Right atrium auricular region (tissue), 2 donors: ENCODE measurements at places on chromosomes 1 and 21. TPM values are rescaled to one million over a fixed set of nuclear protein-coding genes. Genes with fewer than 3 reads are reported as not detected.

IFNLR1 gene
- total RNA-seq, result 3.7 TPM

TSACC gene
- total RNA-seq, result not detected

SPATA21 gene
- not detected for total RNA-seq

EXTL1 gene
- total RNA-seq, result 1.4 TPM

KRTAP13-2 gene
- not detected for total RNA-seq

HDGF gene
- 137 TPM for total RNA-seq

BGLAP gene
- total RNA-seq, result not detected

KCNQ4 gene
- 1.7 TPM for total RNA-seq

GRCh38 chr1:59532102-59532501 lies 235.2 kb downstream of the FGGY start:
- H3K4me1 ChIP-seq, result no peaks in the 10 kb centered on the region
- no peak overlapping the region for H3K4me3 ChIP-seq
- no peaks in the 10 kb centered on the region for H3K27me3 ChIP-seq
- no peak overlapping the region for H3K27ac ChIP-seq

DNA sequence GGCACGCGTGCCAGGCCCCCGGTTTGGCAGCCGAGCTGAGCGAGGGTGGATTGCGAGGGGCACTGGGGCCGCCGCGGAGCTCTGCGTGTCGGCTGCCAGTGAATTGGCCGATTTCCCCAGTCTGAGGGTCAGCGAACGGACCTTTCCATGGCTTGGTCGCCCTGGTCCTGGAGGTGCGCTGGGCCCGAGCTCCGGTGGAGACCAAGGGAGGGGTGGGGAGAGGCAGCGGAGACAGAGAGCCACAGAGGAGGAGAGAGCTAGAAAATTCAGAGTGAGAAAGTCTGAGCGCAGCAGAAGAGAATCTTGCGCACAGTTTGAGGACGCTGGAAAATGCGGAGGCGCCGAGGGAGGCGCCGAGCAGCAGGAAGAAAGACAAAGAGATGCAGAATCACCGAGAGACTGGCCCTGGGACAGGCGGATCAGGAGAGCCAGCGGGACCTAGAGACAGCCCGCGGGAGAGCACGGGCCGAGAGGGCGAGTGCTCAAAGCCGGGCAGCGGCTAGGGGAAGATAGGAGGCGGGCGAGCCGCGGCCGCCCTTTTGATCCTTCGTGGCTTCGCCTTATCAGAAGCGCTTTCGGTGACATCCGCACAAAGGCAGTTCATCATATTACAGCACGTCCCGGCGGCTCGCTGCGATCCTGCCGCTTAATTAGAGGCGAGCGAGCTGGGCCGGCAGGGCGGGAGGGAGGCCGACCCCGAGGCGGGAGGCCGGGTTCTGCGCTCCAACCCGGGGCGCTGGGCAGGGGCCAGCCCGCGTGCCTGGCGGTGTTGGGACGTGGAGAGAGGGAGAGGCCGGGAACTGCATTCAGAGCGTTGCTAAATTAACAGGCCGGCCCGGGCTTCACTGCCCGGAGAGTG lies 12.7 kb downstream of the PAX7 start:
- no peak for DNase-seq
- H3K4me3 ChIP-seq, result no peak overlapping the region
- no peaks in the 10 kb centered on the region for H3K4me1 ChIP-seq
- H3K27ac ChIP-seq, result no peak overlapping the region

GRCh38 chr1:176949033-176949662 lies 215.4 kb downstream of the ASTN1 start:
- DNase-seq, result no peak
- no peak overlapping the region for H3K4me3 ChIP-seq
- H3K27me3 ChIP-seq, result no peaks in the 10 kb centered on the region
- no peaks in the 10 kb centered on the region for H3K36me3 ChIP-seq
- H3K27ac ChIP-seq, result no peak overlapping the region
- no peaks in the 10 kb centered on the region for H3K4me1 ChIP-seq

- H3K27ac ChIP-seq, result no peak overlapping the region
- H3K4me1 ChIP-seq, result peaks cover 19% of the 10 kb centered on the region
- H3K36me3 ChIP-seq, result peaks cover 5% of the 10 kb centered on the region
- no peaks in the 10 kb centered on the region for H3K27me3 ChIP-seq
These were observed 3.6 kb upstream of the CYB561D1 start for GRCh38 chr1:109490029-109490933.

DNA sequence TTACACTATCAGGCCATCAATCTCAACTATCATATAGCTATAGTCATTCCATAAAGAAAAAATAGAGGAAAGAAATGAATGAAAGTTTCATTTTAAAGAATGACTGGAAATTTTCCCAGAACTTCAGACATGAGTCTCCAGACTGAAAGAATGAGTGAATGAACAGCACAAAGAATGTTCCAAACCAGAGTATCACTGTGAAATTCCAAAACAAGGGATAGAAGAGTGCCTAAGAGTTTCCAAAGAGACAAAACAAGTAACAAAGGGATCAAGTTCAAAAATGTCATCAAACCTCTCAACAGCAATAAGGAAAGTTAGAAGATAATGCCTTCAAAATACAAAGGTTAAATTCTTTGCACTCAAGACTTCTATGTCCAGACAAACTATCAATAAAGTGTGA lies 114.9 kb downstream of the DENND1B start:
- H3K4me1 ChIP-seq, result peaks cover 7% of the 10 kb centered on the region
- H3K27me3 ChIP-seq, result no peaks in the 10 kb centered on the region
- no peaks in the 10 kb centered on the region for H3K36me3 ChIP-seq

- no peaks in the 10 kb centered on the region for H3K27me3 ChIP-seq
- DNase-seq, result no peak
- H3K36me3 ChIP-seq, result no peaks in the 10 kb centered on the region
- H3K27ac ChIP-seq, result no peak overlapping the region
- no peaks in the 10 kb centered on the region for H3K4me1 ChIP-seq
These were observed 13.8 kb upstream of the UBL4B start for GRCh38 chr1:110098222-110099026.

GRCh38 chr1:204617256-204618147 lies 68.0 kb downstream of the LRRN2 start:
- H3K27me3 ChIP-seq, result no peaks in the 10 kb centered on the region
- H3K27ac ChIP-seq, result no peak overlapping the region
- no peak overlapping the region for H3K4me3 ChIP-seq
- no peak for DNase-seq

DNA sequence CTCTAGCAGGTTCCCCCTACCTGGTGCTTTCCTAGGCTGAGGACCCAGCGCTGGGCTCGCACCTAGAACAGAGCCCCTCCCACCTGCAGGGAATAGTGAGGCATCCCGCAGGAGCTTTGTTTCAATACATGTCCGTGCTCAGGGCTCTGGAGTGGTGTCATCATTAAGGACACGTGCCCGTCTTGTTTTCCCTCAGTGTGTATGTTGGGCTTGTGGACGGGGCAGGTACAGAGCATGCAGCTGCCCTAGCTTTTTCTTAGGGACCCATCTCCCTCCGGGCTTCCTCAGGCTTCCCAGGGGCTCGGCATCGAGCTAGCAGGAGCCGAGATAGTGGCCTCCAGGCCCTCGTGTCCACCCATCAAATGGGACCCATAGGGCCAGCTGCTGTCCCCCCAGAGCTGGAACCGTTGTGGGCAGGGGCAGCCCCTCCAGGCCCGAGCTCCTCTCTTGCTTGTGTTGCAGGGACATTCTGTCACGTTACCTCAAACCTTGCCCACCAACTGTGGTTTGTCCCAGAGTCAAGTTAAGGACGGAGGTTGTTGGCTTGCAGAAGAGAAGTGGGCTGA lies 3.9 kb downstream of the TMEM201 start:
- peaks cover 83% of the 10 kb centered on the region for H3K4me1 ChIP-seq
- H3K27ac ChIP-seq, result peak overlapping the region; percentile 69
- H3K27me3 ChIP-seq, result no peaks in the 10 kb centered on the region
- no peak overlapping the region for H3K4me3 ChIP-seq

DNA sequence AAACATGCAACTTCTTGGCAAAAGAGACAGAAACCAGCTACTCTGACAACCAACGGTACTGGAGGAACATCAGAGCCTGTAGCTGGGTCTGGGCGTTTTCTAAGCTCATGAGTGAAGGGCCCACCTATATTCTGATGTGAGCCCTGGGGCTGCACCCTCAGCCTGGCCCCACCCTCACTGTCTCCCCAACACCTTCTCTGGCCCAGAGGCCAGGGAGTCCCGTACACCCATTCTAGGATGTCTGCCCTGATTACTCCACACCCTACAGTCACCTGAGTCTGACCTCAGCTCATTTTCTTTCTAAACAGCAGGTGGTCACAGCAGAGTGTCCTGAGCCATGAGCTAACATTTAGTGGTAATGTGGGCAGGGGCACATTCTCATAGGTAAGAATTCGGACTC lies 439.2 kb downstream of the MATN1 start:
- no peaks in the 10 kb centered on the region for H3K27me3 ChIP-seq
- DNase-seq, result peak; percentile 28
- H3K36me3 ChIP-seq, result no peaks in the 10 kb centered on the region

- DNase-seq, result no peak
- no peaks in the 10 kb centered on the region for H3K4me1 ChIP-seq
- H3K27me3 ChIP-seq, result no peaks in the 10 kb centered on the region
- no peaks in the 10 kb centered on the region for H3K36me3 ChIP-seq
These were observed 318.4 kb downstream of the RPS6KC1 start for GRCh38 chr1:213369465-213369864.

DNA sequence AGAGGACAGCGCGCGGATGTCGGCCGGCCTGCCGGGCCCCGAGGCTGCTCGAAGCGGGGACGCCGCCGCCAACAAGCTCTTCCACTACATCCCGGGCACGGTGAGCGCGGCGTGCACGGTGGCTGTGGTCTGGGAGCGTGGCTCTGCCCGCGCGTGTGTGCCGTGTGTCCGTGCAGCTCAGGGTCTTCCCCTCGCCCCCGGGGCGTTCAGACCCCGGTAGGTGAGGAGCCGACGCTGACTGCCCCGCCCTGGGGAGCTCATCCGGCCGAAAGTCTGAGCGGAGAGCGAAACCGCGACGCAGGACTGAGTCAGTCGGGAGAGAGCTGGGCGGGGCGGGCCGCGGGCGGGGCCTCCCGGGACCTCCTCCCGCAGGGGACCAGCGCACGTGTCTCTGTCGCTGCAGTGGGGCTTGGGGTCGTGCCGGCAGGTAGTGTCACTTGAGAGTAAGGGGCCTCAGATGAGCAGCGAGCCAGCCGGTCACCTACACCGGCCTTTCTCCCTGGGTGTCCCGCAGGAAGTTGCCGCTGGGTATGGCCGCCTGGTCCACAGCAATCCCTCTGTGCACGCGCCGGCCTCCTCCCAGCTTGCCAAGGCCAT lies 520 bp downstream of the PLEKHN1 start:
- peak overlapping the region; percentile 34 for H3K27ac ChIP-seq
- H3K36me3 ChIP-seq, result no peaks in the 10 kb centered on the region
- H3K4me3 ChIP-seq, result peak overlapping the region; percentile 57
- H3K4me1 ChIP-seq, result no peaks in the 10 kb centered on the region

- no peaks in the 10 kb centered on the region for H3K27me3 ChIP-seq
- H3K4me1 ChIP-seq, result peaks cover 6% of the 10 kb centered on the region
- no peak for DNase-seq
- H3K4me3 ChIP-seq, result no peak overlapping the region
These were observed 109.1 kb downstream of the OLFML2B start for GRCh38 chr1:161914595-161914994.

- DNase-seq, result no peak
- H3K27me3 ChIP-seq, result no peaks in the 10 kb centered on the region
- H3K27ac ChIP-seq, result no peak overlapping the region
- H3K36me3 ChIP-seq, result peaks cover 62% of the 10 kb centered on the region
- H3K4me1 ChIP-seq, result no peaks in the 10 kb centered on the region
- H3K4me3 ChIP-seq, result no peak overlapping the region
These were observed 65.8 kb downstream of the TRIM11 start for GRCh38 chr1:228340686-228341449.

GRCh38 chr1:206545351-206545750 lies 38.0 kb downstream of the RASSF5 start:
- no peak overlapping the region for H3K4me3 ChIP-seq
- H3K36me3 ChIP-seq, result no peaks in the 10 kb centered on the region
- DNase-seq, result no peak

DNA sequence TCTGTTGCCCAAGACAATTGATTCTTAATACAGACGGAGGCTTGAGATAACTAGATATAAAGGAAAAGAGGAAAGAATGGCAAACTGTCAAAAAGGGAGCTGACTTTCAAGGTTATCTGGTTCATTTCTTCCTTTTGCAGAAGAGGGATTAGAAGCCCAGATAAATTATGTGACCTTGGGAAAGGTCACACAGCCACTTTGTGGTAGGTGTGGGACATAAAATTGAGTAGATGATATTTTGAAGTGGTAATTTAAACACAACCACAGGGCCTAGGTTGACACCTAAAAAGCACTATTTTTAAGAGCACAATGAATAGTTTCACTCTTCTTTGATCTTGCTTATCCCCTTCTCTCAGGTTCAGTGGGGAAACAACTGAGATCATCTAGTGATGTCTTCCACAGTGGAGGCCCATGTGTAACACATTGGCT lies 16.9 kb upstream of the KIAA0040 start:
- no peak overlapping the region for H3K4me3 ChIP-seq
- no peak overlapping the region for H3K27ac ChIP-seq
- no peaks in the 10 kb centered on the region for H3K36me3 ChIP-seq
- H3K27me3 ChIP-seq, result no peaks in the 10 kb centered on the region

DNA sequence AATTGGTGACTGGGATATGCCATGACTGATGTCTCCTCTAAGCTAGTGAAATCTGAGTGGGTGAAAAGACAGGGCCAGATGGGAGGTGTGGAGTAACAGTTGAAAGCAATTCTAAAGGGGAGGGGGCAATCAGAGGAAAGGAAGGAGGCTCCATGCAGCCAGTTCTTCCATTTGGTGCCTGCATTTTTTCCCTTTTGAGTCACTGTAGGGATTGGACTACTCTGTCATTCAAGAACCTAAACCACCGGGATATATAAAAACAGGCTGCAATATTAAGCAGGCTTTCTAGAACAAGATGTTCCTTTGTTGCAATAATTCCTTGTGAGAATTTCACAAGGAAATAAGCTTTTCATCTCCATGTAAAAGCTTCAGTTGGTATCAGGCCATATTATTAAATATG lies 18.3 kb downstream of the CLIC6 start:
- DNase-seq, result no peak
- H3K4me3 ChIP-seq, result no peak overlapping the region
- H3K4me1 ChIP-seq, result no peaks in the 10 kb centered on the region

DNA sequence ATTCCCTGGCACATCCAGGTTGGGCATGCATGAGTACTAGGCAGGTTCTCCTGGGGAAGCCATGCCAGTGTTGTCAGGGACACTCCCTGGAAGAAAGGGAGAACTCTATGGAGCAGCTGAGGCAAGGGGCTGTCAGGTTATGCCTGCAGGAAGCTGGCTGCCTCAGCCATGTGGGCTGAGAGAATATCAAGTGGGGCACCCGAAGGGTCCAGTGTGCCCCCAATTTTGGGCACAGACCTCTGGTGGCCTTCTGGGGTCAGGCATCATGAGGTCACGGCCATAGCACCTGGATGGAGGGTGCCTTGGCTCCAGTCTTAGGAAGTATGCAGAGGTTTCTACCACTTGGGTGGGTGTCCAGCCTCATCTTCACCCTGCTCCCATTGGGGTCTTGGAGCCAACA lies 2.6 kb downstream of the CSF3R start:
- no peak overlapping the region for H3K4me3 ChIP-seq
- H3K27ac ChIP-seq, result no peak overlapping the region
- no peaks in the 10 kb centered on the region for H3K36me3 ChIP-seq
- no peaks in the 10 kb centered on the region for H3K27me3 ChIP-seq
- no peak for DNase-seq
